Activated CD4-positive, alpha-beta T cell treated with anti-CD3 and anti-CD28 coated beads for 36 hours (primary cell): ENCODE measurements at places on chromosomes 3 and 15. TPM values are rescaled to one million over a fixed set of nuclear protein-coding genes. Genes with fewer than 3 reads are reported as not detected.

DNA sequence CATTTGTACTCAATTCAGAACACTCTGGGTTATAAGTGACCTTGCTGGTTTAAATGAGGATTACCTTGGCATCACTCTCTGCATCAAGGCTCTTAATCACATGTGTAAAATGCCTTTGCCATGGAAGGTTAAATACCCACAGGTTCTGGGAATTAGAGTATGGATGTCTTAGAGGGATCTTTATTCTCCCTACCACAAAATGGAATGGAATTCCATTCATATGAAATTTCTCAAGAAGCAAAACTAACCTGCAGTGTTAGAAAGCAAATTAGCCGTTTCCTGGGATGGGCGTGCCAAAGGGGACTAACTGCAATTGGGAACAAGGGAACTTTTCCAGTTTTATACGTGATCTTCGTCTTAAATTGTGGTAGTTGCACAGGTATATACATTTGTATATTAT lies 39.8 kb downstream of the TBL1XR1 start:
- H3K27me3 ChIP-seq, result no peaks in the 10 kb centered on the region
- DNase-seq, result no peak
- no peak overlapping the region for H3K4me3 ChIP-seq
- peaks cover 22% of the 10 kb centered on the region for H3K36me3 ChIP-seq
- H3K27ac ChIP-seq, result no peak overlapping the region
- peaks cover 53% of the 10 kb centered on the region for H3K4me1 ChIP-seq

Gene IGF2BP2
- total RNA-seq, result 0.54 TPM

Gene HCN4
- not detected for total RNA-seq

GRCh38 chr3:147807776-147808175 lies 398.6 kb downstream of the ZIC1 start:
- H3K36me3 ChIP-seq, result no peaks in the 10 kb centered on the region
- H3K4me3 ChIP-seq, result no peak overlapping the region
- H3K27me3 ChIP-seq, result no peaks in the 10 kb centered on the region
- no peak for DNase-seq
- no peaks in the 10 kb centered on the region for H3K4me1 ChIP-seq

Gene SNRK
- total RNA-seq, result 22.9 TPM
